ENCODE measurements at places on chromosomes 16 and 17. TPM values are rescaled to one million over a fixed set of nuclear protein-coding genes. Genes with fewer than 3 reads are reported as not detected.
A peak's percentile ranks its signal among the peaks of the same experiment; 100 is the strongest.

GRCh38 chr17:46832945-46833839 is 14.7 kb upstream of the WNT3 start:
- DNase-seq = no peak

DNA sequence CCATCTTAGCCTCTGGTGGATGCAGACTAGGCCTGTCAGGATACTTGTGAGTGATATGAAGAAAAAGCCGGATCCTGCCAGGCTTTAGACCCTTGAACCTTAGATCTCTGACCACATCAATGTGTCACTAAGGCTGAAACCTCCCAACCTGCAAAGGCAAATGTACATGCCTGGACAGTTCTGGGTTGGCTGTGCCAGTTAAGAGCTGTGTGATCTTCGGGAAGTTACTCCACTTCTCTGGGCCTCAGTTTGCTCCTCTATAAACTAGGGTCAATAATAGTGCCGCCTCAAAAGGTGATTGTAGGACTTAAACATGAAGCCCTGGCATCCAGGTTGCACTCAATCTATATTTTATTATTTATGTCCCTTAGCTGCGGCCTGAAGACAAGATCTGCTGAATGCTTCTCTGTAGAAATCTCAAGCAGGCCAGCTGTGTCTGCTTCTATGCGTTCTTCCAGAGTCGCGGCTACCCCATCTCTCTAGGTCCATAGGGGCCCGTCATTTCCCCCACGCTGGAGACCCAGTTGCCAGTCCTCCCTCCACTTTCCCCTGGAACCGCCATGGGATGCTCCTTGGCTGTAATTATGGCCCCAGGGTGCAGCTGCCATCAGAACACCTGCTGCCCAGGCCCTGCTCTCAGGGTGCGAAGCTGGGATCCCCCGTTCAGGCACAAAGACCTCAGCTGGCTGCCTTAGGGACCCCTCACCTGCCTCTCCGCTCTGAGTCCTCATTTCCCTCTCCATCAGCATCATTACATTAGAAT is 50.2 kb downstream of the AKAP1 start:
- no peak for DNase-seq

DNA sequence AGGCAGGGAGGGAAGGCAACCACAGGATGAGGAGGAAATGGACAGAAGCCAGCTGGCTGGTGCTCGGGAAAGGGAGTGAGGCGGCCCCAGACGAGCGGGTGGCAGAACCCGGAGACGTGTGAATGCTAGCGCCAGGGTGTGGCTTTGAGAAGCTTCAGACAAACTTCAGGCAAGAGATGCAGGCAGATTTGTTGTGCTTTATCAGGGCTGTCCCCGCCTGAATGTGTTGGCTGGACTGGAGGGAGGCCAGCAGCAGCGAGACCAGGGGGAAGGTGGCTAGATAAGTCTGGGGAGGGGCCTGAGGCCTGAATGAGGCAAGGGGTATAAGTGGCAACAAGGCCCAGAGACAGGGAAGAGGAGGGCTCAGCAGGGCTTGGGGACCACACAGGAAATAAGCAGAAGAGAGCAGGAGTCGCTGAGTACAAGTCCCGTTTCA is 22.0 kb downstream of the CAMKK1 start:
- DNase-seq = no peak

Gene CD300C
- total RNA-seq = 0.19 TPM

DNA sequence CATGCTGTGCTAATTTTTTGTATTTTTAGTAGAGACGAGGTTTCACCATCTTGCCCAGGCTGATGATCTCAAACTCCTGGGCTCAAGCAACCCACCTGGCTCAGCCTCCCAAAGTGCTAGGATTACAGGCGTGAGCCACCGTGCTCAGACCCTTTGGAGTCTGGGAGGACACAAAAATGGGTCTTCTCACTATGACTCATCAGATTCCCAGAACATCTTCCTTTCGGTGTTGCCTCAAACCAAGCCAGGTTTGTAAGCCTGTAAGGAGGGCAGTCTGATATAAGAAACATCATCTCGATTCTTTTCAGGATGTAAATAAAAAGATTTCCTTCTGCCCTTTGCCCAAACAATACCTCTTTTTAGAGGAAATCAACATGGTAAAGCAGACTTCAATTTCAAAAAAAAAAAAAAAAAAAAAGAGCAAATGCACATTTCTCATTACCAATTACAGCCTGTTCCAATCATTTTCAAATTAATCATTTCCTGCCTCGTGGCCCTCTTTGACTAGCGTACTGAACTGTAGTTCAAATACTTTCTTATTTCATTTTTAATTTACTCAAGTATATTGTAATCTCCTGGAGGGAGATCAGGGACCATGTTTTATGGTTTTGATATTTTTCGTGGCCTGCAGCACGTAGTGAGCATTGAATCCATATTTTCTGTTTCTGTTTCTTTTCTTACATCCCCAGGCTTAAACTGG is 409.6 kb downstream of the GRIN2A start:
- no peak for DNase-seq

- DNase-seq = no peak
Measured at GRCh38 chr17:35546487-35546886, 9.0 kb upstream of the SLFN12L start.

DNA sequence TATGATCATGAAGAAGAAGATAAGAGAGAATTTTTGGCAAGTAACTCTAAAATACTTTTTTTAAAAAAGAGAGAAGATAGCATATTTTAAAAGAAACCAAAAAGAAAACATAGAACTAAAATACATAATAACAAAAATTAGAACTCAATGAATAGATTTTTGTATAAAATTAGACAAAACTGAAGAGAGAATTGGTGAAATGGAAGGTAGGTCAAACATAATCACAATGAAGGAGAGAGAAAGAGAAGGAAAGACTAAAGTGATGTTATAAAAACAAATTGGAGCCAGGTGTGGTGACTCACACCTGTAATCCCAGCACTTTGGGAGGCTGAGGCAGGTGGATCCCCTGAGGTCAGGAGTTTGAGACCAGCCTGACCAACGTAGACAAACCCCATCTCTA is 211.5 kb downstream of the AXIN2 start:
- DNase-seq = no peak

Gene C16orf96
- 0.05 TPM for total RNA-seq

GRCh38 chr17:81294512-81295030 is 536 bp downstream of the SLC38A10 start:
- DNase-seq = no peak

GRCh38 chr17:35368081-35368830 is 5.2 kb downstream of the SLFN11 start:
- peak; percentile 75 for DNase-seq

Gene MYH13
- total RNA-seq = 0.03 TPM

Gene COA3
- total RNA-seq = 45.2 TPM

DNA sequence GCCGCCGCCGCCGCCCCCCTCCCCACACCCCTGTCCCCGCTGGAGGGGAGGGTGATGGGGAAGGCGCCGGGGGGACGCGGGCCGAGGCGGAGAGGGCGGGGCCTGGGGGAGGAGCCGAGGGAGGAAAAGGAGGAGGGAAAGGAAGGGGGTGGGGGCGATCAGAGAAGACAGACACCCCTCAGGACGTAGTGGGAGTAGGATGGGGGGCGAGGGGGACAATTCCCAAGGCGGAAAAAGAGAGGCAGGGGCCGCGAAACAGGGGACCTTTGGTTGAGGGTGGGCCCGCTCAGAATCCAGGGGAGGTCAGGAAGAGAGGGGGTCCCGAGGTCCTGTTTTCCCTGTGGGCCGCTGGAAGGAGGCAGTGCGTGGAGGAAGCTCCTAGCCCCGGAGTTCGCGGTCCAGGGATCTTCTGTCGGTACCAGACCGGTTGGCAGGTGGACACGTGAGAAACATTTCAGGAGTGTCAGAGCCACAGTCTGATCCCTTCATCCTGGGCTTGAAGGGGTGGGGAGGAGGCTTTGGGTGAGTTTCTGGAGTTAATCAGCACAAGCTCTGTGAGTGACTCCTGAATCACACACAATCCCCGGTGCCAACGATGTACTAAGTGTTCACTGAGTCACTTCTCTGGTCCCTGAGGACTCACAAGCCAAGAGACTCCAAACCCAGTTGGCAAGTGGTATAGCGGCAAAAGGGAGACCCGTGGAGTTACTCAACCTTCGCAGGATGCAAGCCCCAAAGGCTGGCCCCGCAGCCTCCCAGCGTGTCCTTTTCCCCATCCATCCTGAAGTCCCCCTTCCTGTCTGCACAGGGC is at the start of gene XYLT1:
Gene XYLT1, minus strand, starts transcription at position 53 of the 811 bp plus-strand sequence. CDS start 164 bp downstream, outside the sequence.
- no peak for DNase-seq

DNA sequence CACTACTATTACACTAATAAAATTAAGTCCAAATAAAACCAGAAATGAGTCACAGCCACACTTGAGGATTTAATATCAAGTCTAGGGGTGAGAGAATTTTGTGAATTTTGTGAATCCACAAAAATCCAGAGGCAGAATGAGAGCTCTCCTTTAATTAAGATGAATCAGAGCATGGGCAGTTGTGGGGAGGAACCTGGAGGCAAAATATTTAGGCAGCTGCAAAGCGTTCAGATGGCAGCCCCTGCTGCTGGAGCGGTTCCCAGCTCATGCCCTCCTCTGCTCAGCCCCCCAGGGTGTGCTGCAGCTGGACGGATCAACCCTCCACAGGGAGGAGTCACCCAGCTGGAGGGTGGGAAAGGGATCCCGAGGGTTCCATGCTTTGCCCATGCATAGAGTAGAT is 43.4 kb upstream of the IRX6 start:
- no peak for DNase-seq

DNA sequence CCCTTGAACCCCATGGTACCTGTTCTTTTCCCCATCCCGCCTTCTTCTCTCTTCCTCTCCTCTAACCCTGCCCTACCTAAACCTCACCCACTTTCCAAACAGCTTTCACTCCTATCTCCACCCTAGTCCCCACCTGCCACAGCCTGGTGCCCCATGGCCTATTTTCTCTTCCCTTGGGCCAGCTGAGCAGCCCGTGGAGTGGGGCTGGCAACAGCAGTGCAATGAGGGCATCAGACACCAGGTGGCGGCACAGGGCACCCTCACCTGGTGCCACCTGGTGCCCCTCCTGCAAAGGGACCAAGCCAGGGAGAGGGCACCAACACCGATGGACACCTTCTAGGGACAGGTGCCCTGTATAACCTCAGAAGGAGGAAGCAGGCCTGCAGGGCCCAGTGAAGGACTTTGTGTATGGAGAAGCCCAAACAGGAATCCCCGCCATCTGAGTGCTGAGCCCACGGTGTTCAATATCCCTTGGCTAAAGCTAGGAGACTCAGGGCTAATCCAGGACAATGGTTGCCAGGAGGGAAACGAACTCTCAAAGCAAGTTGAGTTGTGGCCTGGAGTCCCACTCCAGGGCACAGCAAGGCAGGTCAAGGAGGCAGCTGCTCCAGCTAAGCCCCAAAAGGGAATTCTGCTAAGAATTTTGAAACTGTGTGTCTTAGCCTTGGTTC is 4.0 kb upstream of the ABCC3 start:
- no peak for DNase-seq

- DNase-seq = no peak
Measured at GRCh38 chr16:10638101-10638500, 56.6 kb downstream of the TEKT5 start.

Gene CETP
- total RNA-seq = 0.77 TPM

DNA sequence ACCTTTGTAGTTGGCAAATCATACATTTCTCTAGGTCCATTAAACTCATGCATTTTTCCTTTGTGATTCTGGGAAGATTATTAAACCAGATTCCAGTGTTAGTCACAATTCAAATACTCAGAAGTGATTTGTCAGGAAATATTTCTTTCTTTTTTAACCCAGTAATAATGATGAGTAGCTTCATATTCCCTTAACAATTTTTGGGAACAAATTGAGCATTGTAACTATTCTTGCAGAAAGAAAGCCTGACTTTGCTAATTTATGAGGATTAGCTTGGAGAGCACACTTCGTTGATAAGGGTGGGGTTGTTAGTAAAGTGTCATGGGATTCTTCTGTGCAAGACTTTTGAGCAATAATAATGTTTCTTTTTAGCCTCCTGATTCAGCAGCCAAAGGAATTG is 18.7 kb upstream of the KRT24 start:
- no peak for DNase-seq

DNA sequence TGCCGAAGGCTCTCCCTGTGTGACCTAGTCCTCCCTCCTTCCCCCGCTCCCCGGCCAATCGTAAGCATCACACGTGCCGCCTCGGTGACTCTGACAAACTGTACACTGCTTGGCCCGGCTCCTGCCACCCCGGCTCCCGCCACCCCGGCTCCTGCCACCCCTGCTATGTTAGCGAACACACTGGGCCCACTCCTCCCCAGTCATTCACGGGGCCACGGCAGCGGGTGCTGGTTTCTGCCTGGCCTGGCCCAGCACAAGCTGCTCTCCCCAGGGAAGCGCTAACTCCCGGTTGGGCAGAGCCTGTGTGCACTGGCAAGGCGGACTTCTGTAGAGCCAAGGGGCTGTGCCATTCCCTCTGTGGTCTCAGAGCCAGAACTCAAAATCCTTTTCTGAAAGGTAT is 22.0 kb downstream of the NDUFAF8 start:
- no peak for DNase-seq

- DNase-seq = no peak
Measured at GRCh38 chr16:68362947-68363657, 52.3 kb downstream of the PRMT7 start.

DNA sequence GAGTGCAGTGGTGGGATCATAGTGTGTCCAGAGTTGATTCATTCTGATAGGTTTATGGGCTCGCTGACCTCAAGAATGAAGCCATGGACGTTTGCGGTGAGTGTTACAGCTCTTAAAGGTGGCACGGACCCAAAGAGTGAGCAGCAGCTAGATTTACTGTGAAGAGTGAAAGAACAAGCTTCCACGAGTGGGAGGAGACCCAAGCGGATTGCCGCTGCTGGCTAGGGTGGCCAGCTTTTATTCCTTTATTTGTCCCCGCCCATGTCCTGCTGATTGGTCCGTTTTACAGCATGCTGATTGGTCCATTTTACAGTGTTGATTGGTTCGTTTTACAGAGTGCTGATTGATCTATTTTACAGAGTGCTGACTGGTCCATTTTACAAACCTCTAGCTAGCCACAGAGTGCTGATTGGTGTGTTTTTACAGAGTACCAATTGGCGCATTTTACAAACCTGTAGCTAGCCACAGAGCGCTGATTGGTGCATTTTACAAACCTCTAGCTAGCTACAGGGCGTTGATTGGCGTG is 17.5 kb downstream of the CACNG4 start:
- no peak for DNase-seq

GRCh38 chr17:77392376-77393273 is 251.9 kb downstream of the SEC14L1 start:
- DNase-seq = no peak

Gene ZSCAN10
- total RNA-seq = not detected

GRCh38 chr17:47952171-47953021 is 5.3 kb downstream of the PRR15L start:
- DNase-seq = no peak

- no peak for DNase-seq
Measured at GRCh38 chr17:47693731-47694580, at the start of gene TBKBP1. TBKBP1 (plus strand) TSS chr17:47694161; CDS start chr17:47696113, 1,952 bp downstream.

DNA sequence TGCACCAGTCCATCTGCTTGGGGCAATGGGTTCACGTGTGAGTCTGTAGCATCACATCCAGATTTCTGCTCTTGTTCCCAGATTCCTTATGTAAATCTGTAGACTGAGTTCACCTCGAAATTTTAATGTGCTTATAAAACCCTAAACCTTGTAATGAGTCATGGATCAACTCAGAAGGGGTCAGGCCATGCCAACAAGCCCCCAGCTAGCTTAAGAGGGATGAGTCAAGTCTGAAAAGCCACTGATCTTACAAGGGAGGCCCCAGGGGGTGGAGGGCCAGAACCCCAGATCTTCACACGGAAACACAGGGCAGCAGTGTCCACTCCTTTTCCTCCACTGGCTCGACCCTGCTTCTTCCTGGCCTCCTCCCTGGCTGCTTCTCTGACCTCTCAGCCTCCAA is 399.1 kb upstream of the CDH5 start:
- no peak for DNase-seq
